ENCODE measurements at places on chromosomes 16 and 17.
A peak's percentile ranks its signal among the peaks of the same experiment; 100 is the strongest.

DNA sequence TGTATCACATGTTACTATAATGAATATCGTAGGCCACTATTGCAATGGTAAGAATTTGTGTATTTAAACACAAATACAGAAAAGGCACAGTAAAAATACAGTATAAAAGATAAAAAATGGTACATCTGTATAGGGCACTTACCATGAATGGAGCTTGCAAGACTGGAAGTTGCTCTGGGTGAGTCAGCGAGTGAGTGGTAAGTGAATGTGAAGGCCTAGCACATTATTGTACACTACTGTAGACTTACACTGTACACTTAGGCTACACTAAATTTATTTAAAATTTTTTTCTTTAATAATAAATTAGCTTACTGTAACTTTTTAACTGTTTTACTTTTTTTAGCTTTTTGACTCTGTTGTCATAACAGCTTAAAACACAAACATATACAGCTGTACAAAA is 42.5 kb downstream of the AKAP10 start:
- no peak for DNase-seq

- peak; percentile 99 for DNase-seq
Measured at GRCh38 chr17:46266656-46267544, 28.0 kb upstream of the LRRC37A start.

DNA sequence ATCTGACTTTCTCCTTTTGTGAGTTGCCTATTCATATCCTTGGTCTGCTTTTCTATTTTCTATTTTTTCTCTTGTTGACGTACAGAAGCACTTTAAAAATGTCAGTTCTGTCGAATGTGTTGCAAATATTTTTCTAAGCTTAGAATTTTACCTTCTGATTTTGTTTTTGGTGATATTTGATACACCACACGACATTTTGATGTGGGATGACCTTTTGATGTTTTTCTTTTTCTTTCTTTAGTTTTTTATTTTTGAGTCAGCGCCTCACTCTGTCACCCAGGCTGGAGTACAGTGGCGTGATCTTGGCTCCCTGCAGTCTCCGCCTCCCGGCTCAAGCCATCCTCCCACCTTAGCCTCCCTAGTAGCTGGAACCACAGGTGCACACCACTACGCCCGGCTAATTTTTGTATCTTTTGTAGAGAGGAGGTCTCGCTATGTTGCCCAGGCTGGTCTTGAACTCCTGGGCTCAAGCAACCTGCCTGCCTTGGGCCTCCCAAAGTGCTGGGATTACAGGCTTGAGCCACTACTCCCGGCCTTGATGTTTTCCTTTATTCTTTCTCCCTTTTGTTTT is 39.6 kb downstream of the WSB1 start:
- no peak for DNase-seq

DNA sequence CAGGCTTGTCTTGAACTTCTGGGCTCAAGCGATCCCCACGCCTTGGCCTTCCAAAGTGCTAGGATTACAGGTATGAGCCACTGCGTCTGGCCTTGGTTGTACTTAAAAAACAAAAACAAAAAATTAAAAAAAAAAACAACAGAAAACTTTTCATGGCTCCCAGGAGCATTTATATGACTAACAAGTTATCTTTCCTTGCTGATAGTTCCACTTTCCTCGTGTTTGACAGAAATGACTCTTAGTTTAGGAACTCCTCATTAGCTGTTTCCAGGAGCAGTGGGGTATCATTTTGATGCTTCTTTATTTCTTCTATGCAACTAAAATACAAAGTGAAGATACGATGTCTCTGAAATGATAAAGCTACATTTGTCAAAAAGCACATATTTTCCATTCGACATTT is 165.4 kb downstream of the PRKCA start:
- no peak for DNase-seq

GRCh38 chr16:65665586-65665985 is 543.7 kb upstream of the CDH11 start:
- DNase-seq: no peak

DNA sequence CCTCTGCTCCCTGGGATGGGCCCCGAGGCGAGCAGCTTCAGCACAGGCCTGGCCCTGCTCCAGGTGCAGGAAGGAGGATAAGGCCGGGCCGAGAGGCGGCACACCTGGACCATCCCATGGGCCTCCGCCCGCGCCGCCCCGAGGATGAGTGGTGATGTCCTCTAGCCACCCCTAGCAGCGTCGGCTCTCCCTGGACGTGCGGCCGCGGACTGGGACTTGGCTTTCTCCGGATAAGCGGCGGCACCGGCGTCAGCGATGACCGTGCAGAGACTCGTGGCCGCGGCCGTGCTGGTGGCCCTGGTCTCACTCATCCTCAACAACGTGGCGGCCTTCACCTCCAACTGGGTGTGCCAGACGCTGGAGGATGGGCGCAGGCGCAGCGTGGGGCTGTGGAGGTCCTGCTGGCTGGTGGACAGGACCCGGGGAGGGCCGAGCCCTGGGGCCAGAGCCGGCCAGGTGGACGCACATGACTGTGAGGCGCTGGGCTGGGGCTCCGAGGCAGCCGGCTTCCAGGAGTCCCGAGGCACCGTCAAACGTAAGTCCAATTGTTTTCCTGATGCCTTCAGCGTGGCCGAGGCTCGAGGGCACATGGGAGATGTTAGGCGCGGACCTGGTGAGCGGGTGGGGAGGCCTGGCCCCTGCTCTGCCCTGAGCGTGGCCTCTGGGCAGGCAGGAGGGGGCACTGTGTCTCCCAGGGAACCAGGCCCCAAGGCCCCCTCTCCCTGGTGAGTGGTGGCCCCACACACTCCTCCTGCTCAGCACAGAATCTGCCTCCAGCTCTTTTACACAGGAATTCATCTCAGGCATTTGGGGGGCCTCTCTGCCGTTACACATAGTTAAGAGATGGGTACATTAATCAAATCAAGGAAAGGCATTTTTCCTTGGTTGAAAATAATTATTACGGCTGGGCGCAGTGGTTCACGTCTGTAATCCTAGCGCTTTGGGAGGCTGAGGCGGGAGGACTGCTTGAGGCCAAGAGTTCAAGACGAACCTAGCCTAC is 855 bp downstream of the TMEM204 start:
- peak; percentile 75 for DNase-seq

DNA sequence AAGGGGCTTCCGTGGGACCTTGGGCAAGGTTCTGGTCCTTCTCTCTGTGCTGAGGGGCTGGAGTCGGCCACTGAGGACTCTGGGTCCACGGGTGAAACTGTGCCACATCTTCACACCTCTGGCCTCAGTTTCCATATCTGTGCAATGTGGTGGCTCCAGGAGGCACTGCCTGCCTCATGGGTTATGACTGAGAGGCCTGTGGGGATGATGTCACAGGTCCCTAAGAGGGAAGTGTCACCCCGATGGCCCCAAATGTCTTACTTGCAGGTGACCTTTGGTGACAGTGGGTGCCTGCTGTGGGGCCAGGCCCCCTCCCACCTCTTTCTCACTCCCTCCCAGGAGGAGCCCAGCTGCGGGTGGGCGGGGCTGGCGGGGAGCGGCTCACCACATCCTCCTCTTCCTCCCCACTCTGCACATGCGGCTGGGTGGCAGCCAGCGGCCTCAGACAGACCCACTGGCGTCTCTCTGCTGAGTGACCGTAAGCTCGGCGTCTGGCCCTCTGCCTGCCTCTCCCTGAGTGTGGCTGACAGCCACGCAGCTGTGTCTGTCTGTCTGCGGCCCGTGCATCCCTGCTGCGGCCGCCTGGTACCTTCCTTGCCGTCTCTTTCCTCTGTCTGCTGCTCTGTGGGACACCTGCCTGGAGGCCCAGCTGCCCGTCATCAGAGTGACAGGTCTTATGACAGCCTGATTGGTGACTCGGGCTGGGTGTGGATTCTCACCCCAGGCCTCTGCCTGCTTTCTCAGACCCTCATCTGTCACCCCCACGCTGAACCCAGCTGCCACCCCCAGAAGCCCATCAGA is at the start of gene IL21R:
Gene IL21R (plus strand): TSS at position 407 of the 801 bp plus-strand sequence. CDS start 27,898 bp downstream, outside the sequence.
- DNase-seq: peak; percentile 52

- no peak for DNase-seq
Measured at GRCh38 chr16:16146380-16147315, 76.6 kb downstream of the ABCC6 start.

GRCh38 chr16:6880263-6880662 is 452.4 kb upstream of the RBFOX1 start:
- no peak for DNase-seq

- DNase-seq: no peak
Measured at GRCh38 chr17:55340686-55341085, 75.9 kb downstream of the HLF start.
